Esophagus squamous epithelium (tissue), 5 donors: ENCODE measurements at places on chromosomes 5 and 9.

DNA sequence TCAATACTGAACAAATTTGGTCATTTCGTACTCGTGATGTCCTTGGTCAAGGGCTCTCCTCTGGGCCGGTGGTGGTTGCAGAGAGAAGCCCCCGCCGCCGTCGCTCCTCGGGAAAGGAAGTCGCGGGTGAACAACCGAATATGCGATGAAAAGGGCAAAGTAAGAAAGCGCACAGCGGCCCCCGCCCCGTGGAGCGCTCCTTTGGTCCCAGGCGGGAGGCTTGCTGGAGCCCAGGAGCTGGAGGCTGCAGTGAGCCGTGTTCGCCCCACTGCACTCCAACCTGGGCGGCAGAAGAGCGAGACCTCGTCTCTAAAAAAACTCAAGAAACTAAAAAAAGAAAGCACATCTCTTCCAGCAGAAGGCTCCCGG lies 108.4 kb upstream of the LARP1 start:
- no peak for DNase-seq

DNA sequence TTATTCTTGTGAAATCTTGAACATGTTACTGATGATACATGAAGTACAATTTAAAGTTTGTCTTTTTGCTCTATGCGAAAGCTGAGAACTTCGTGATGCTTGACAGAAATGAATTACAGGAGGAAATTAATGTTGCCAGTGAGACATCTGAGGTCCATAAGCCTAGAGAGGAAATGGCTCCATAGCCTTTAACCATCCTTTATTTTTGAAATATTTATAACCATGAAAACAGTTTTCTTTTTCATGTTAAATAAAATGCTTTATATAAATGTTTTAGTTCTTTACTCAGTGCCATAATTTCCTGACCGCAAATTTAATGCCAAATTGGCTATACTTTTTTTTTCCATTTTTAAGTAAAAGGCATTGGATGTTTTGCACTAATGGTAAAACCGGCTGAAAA lies 29.1 kb downstream of the F2RL2 start:
- no peak for DNase-seq

- DNase-seq = no peak
Observed at GRCh38 chr5:95725937-95726810, 5.0 kb upstream of the RHOBTB3 start.

DNA sequence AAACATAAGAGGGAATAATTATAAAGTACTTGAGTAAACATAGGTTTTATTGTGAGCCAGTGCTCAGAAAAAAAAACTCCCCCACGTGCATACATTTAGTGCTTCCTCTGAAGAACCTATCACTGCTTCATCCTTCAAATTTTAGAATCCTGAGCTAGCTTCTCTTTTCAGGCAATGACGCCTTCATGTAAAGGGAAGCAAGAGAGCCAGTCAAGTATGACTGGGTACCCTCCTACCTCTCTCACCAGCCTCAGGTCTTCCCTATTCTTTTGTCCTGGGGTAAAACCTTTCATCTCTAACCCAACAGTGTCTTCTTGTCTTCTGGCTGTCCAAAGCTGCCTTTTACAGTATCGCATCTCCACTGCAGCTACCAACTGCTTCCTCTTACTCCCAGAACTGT lies 32.0 kb downstream of the PLPP1 start:
- no peak for DNase-seq

DNA sequence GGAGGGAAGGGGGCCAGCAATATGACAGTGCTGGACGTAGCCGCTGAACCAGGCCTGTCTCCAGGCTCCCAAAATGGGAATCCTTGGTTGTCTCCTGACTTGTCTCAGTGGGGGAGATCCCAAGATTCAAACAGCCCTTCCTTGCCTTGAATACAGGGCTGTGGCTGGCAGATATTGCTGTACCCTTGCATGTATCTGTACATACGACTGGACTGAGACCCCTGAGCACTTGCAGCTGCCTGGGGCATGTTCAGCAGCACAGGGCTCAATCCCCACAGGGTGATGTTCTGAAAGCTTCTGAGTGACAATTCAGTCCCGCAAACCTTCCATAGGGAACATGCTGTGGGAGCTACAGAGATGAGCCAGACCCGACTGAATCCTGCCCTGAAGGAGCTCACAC lies 13.3 kb downstream of the OR13J1 start:
- no peak for DNase-seq

- DNase-seq = no peak
Observed at GRCh38 chr9:82404196-82404870, 415.8 kb downstream of the SPATA31D1 start.

- no peak for DNase-seq
Observed at GRCh38 chr5:100623719-100624118, 88.5 kb downstream of the FAM174A start.

DNA sequence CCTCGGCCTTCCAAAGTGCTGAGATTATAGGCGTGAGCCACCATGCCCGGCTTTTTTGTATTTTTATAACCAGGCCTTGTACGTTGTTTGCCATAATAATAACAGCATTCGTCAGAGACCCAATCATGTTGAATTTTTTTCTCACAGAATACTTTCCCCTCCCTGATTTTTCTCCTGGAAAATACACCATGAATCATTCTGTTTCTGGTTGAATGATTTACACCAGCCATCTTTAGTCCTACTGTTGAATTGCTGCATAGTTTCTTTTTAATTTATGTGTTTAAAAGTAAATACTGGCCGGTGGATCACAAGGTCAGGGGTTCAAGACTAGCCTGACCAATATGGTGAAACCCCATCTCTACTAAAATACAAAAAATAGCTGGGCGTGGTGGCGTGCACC lies 3.5 kb downstream of the CNOT8 start:
- no peak for DNase-seq

GRCh38 chr9:113465599-113466140 lies 2.1 kb downstream of the RGS3 start:
- DNase-seq = no peak

GRCh38 chr9:35452481-35452880 lies 37.4 kb upstream of the RUSC2 start:
- no peak for DNase-seq

DNA sequence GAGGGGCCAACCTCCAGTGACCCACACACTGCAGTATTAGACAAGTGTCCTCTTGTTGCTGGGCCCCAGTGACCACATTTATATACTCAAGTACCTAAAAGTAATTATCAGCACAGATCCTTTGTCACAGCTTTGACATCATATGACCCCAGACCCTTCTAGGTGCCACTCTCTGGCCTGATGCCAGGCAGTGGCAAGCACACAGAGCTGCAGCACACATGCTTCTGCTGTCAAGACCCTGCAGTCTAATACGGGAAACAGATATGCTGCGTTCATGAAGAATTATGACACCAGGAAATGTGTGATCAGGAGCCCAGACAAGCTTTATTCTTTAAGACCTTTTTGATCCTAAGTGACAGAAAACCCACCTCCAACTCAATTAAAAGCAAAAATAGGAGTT lies 63.8 kb upstream of the AFAP1L1 start:
- no peak for DNase-seq

DNA sequence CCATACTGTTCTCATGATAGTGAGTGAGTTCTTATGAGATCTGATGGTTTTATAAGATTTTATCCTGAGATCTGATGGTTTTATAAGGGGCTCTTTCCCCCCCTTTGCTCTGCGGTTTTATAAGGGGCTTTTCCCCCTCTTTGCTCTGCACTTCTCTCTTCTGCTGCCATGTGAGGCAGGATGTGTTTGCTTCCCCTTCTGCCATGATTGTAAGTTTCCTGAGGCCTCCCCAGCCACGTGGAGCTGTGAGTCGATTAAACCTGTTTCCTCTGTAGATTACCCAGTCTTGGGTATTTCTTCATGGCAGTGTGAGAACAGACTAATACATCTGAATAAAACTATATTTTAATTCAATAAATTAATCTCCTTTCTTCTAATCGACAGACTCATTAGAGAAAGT lies 64.9 kb upstream of the ZSWIM6 start:
- DNase-seq = no peak

- DNase-seq = no peak
Observed at GRCh38 chr9:98559561-98559960, 149.2 kb downstream of the GABBR2 start.

DNA sequence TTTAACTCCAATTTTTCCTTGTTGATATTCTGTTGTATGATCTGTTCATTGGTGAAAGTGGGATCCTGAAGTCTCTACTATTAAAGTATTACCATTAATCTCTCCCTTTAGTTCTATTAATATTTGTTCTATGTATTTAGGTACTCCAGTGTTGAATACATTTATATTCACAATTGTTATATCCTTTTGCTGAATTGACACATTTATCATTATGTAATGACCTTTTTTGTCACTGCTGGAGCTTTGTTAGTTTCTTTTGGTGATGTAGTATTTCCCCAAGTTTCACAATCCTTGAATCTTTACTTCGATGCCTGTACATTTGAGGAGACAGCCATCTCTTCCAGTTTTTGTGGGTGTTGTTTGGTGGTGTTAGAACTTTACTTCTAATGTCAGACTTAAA lies 53.7 kb upstream of the PPP3R2 start:
- no peak for DNase-seq

DNA sequence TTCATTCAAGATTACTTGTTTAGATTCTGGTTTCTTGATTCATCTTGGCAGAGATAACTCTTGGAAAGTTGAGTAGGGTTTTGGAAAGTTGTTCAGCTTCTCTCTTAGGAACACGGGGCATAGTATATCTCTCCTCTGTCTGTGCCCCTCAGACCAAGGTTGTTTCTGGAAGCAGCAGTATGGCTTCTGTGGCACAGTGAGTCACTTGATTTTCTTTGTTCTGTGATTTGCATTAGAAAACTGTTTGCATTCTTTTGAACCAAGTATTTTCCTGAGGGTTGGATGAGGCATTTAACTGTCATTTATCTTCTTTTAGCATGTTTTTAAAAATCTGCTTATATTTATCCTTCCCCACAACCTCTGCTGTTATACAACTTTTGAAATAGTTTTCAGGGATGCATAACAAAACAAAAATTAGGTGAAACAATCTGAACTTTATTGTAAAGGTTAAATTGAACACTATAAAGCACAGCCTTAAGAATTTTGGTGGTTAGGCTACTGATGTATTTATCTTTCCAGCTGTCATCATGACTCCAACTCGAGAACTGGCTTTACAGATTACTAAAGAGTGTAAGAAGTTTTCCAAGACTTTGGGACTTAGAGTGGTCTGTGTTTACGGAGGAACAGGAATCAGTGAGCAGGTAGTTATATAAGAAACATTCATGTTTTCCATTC lies 26.5 kb downstream of the DDX46 start:
- no peak for DNase-seq

DNA sequence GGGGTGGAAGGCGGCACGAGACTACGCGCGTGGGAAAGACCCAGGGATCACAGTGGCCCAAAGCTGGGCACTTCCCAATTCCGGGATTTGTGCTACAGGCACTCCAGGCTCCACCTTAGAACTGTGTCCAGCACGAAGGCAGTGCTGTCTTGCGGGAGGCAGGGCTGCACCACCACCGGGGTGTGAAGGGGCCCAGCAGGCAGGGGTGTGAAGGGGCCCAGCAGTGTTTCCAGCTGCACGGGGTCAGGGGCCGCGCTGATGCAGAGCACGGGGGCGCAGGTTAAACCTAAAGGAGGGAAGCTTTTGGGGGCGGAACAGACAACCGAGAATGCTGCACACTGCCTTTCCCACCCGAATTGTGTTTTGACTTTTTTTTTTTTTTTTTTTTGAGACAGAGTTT lies 1.1 kb upstream of the PDCD6 start:
- no peak for DNase-seq

DNA sequence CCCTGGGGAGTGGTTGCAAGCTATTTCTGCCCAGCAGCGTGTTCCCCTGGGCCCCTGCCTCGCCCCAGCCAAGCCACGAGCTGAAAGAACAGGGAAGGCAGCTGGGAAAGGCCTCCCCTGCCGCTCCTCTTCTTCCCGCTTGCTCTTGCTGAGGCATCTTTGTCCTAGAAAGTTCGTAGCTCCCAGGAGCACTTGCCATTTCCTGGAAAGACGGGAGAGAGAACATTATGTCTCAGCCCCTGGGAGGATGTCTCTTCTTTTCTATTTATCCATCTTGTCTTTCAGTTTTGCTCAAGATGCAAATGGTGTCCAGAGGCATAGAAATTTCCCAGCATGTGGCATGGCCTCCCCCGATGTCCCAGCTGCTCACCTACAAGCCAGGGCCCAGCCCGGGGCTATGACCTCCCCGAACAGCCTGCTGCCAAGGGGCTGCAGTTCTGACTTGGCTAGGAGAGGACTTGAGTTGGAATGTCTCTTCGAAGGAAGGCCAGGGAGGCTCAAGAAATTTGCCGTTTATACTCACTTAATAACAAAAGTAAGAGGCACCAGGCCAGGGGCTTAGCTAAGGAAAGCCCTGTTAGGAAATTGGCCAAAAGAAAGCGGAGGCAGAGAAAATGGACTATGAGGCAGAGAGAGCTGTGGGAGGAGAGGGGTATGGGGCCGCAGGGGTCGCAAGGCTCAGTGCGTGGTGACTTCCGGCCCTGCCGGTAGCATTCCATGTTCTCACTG lies 87.3 kb downstream of the LIFR start:
- no peak for DNase-seq

- DNase-seq = no peak
Observed at GRCh38 chr9:976258-976942, at the start of gene DMRT3. Gene DMRT3, plus strand, starts transcription at chr9:976655. Its CDS starts 347 bp downstream, at chr9:977002.

GRCh38 chr9:107699231-107699630 lies 209.7 kb upstream of the KLF4 start:
- DNase-seq = no peak

DNA sequence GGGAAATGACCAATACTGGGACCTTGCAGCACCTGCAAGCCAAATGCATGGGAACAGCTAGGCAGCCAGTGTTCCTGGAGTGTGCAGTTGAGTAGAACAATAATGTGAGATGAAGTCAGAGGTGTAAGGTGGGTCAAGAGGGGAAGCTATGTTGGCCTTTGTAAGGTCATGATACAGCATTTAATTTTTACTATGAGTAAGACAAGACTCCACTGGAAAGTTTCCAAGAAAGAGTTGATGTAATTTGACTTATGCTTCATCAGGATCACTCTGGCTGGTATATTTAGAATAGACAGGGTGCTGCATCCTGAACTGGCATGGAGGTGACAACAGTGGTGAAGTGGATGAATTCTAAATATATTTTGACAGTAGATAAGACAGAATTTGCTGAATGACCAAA lies 744.8 kb downstream of the KCTD16 start:
- no peak for DNase-seq

DNA sequence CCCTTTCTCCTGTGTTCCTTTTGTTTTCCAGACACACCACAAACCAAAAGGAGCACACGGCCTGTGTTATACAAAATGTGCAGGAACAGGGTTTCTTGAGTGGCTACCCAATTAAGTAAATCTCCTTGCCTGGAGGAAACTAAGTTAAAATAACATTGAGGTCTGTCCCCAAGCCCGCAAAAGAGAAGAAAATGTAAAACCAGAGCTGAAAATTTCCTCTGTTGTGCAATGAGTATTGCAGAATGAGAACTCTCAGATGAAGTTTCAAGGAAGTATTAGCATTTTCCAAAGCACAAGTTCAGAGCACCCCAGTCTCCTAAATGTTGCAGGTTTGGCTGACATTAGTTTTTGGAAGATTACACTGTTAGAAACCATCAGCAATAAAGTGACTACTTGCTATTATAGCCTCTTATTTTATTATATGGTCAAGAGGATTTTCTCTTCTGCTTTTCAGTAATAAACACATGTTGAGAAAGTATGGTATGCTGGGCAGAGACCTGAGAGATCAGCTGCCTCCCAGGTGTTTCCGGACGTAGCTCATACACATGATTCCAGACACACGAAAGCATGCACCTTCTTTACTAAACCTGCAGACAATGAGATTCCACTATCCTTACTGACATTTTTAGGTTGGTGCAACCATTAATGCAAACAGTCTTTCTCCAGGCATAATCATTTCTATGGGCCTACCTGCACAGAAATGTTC lies 161.3 kb downstream of the SNCAIP start:
- DNase-seq = no peak

- no peak for DNase-seq
Observed at GRCh38 chr5:128276537-128277216, 193.1 kb downstream of the SLC12A2 start.

- no peak for DNase-seq
Observed at GRCh38 chr5:159805021-159805420, 111.3 kb upstream of the ADRA1B start.
